ENCODE measurements at places on chromosomes 4 and X.

- no peak for DNase-seq
Observed at GRCh38 chr4:26952891-26953290, 92.2 kb downstream of the STIM2 start.

- DNase-seq, result no peak
Observed at GRCh38 chrX:136810493-136810892, 29.8 kb upstream of the ARHGEF6 start.

DNA sequence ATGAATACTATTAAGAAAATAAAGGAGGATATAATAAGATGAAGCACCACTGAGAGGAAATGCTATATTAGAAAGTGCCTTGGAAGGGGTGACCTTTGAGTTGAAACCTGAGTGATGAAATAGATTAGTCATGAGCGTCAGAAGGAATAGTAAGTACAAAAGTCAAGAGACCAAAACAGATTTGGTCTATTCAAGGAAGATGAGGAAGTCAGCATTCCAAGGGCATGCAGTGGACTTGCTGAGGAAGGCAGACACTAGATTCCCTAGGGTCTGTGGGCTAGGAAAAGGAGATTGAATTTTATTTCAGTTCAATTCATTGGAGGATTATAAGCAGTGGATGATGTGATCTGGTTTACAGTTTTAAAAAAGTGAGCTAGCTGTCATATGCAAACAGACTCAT, 73.0 kb upstream of the WDFY3 start:
- no peak for DNase-seq

DNA sequence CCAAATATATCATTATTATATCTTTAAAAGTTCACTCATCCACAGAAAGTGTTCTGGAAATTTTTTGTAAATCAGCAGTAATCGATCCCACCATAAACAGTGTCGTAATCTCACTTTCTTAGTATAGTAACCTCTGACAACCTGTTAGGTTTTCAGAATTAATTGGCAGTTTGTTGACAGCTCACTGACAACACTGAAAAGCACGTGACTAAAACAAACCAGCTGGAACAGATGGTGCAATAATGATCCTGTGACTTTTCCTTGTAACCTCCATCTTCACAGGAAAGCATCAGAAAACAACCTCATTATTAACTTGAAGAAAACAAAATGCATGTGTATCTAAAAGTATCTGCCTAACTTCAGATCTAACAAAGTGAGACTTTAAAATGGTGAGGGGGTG, 48.5 kb downstream of the FSTL5 start:
- DNase-seq, result no peak

DNA sequence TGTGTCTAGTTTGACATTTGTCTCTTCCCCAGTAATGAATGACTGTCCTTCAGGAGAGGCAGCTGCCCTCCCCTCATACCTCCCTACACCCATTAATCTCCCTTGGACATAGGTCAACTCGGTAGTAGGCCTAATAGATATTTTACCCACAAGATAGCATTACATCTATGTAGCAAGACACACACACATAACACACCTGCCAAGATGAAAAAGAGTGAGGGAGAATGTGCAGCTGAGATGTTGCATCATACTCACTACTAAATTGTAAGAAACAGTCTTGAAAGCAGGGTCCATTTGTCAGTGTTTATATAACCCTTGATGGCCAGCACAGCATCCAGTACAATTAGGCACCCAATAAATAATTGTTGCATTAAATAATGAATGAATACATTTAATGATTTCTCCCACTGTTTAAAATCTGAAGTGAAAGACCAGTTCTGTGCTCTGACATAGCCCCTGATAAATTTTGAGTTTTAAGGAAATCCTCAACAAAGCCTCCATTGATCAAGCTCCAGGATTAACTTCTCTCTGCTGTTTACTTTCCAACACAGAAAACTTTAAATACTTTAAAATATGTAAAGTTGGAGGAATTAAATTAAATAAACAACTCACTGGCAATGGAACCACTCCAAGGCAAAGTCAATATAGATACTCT, 440.8 kb upstream of the RASGEF1B start:
- DNase-seq, result no peak

GRCh38 chrX:23312136-23312535, 22.5 kb upstream of the PTCHD1 start:
- no peak for DNase-seq

DNA sequence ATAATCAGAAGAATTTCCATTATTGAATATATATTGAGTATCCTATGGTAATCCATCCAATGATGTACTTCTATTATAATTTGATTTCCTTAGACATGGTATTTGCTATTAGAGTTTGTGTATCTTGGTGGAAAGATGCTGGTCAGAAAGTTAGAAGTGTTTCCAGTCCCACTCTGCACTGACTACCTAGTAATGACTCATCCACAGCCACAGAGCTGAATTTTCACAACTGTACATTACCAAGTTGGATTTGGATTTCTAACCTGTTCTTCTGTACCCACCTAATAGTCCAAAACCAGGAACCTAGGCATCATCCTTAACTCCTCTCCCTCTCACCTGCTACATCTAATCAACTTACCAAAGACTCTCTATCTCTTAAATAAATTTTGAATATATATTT, 145.4 kb downstream of the REELD1 start:
- DNase-seq, result no peak

DNA sequence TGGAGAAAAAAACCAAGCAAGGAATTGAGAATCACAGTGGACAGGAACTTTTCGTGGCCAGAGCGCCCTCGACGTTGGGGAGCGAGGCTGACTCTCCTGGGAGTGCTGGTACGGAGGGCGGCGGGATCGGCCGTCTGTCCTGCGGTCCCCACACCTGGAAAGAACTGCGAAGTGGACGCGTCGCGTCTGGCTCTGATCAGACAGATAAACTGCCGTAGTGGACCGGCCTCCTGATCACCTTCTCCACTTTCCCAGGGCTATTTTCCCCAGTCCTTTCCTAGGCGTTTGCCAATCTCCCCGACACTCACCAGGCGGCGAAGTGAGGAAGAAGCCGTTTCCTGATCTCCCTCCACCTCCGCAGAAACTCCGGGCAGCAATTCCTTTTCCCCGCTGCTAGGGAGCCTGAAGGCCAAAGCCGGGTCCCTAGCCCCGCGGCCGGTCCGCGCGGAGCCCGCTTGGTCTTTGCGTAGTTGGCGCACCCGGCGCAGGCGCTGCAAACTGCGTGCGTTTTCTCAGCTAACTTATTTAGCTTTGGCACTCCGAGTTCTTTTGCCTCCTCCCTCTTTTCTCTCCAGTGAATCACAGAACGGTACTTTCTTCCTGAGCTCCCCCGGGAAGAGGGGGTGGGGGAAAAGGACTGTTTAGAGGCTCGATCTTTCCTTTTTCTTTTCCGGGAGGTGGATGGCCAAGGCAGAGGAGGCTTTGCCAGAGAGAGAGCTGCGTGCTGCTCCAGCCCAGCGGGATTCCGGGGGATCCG, at the start of gene ARSJ:
Gene ARSJ, minus strand, starts transcription at position 500 of the 757 bp plus-strand sequence. CDS start 813 bp downstream, outside the sequence.
- DNase-seq, result no peak

DNA sequence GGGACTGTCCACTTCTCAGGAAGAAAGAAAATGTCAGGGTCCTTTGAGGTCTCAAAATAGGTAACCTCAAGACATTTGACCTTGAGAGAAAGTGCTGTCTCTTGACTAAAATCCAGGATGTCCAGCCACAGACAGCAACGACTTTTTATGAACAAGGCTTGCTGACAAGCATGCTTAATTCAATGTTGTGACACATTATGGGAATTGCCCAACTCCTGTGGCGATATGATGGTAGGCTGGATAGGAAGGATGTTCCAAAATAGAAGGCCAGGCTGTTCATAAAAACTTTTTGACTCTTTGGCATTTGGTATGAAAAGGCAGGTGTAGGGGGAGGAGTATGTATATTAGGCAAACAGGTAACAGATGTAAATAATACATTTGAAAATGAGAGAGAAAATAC, 50.8 kb upstream of the EDNRA start:
- no peak for DNase-seq

DNA sequence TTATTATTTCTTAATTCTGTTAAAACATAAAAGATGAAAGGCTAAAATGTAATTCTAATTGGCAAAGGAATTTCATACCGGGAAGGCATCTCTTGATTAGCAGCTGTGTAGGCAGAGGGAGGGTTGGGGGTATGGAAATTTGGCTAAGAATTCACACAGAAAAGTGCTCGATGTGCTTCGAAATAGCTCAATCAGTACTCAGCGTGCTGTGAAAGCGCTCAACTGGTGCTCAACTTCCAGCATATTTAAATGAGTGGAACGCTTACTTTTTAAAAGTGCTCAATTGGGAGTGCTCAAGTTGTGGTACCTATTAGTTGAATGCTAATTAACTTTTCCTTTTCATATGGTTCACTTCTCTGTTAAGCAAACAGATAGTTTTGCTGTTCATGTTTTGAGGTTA, 695.9 kb upstream of the ATOH1 start:
- no peak for DNase-seq

GRCh38 chr4:52956691-52957090, 94.6 kb downstream of the RASL11B start:
- no peak for DNase-seq

- peak; percentile 47 for DNase-seq
Observed at GRCh38 chr4:26321373-26322221, 783 bp downstream of the RBPJ start.

- DNase-seq, result no peak
Observed at GRCh38 chr4:83115656-83116285, 1.2 kb upstream of the PLAC8 start.

DNA sequence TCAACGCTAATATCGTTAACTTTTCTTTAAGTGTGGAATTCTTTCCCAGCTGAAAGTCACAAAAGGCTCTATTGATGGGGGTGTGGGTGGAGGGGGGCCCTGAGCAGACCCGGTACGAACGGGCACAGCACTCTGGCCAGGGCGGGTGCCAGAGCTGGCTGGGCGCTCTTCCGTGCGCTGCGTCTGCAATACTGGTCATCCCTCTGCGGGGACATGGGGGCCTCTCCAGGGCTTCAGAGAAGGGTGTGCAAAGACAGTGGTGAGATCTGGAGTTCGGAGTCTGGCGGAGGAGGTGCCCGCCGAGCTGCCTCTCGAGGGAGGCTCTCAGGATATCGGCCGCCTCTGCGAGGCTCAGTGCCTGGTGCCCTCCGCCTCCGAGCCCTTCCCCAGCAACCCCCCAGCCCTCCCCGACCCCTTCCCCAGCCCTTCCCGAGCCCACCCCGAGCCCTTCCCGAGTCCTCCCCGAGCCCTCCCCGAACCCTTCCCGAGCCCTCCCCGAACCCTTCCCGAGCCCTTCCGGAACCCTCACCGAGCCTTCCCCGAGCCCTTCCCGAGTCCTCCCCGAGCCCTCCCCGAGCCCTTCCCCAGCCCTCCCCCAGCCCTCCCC, 34.3 kb downstream of the FGFRL1 start:
- no peak for DNase-seq

GRCh38 chr4:152220201-152220666, 315.7 kb downstream of the FBXW7 start:
- peak; percentile 10 for DNase-seq

DNA sequence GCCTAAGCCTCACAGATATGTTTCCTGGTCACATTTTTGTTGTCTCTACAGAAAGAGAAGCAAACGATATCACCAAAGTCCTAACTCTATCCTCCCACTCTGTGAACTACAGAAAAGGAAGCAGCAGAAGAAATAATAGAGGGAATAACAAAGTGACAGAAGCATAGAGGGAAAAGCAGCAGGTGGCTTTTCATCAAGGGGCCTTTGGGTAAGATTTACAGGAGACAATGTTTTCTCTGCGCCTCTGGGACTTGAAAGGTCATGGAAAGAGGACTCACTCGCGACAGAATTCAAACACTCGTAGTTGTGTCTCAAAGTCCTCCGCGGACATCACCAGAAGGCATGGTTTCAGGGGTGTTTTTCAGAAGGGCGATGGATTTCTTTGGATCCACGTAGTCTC, 66.1 kb downstream of the SORBS2 start:
- no peak for DNase-seq

DNA sequence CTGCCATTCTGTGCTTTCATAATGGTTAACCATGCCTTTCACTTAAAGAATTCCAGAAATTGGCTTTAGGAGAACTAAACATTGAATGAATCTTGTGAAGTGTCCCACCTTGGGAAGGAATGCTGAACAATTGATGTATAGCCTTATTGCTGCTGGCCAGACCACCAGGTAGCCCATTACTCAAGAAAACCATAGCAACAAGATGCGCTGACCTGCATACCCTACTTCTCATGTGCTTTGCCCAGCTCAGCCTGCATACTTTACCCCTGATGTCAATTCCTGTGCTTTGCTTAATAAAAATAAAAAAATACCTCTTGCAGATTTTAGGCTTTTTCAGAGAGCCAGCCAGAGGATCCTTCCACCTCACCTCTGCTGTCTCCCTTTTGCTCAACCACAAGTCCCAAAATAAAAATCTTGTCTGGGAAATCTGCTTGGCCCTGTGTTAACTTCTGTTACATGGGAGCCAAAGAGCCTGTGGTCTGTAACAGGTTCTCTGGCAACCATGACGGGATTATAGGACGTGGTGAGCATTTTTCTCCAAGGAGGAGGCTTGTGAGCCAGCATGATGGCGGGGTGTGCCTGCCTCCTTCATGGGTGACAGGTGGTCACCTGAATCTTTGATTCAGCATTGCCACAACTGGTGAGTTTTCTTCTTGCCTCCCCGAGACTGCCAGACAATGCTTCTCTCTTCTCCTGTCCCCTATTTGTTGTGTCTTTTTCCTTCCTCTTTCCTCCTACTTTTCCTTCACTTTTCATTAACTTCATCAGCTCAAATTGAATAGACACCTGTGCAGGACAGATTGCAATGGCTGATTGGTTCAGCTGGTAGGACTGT, 106.8 kb downstream of the ARSJ start:
- no peak for DNase-seq

- DNase-seq, result no peak
Observed at GRCh38 chrX:19326567-19326966, 17.2 kb upstream of the PDHA1 start.

DNA sequence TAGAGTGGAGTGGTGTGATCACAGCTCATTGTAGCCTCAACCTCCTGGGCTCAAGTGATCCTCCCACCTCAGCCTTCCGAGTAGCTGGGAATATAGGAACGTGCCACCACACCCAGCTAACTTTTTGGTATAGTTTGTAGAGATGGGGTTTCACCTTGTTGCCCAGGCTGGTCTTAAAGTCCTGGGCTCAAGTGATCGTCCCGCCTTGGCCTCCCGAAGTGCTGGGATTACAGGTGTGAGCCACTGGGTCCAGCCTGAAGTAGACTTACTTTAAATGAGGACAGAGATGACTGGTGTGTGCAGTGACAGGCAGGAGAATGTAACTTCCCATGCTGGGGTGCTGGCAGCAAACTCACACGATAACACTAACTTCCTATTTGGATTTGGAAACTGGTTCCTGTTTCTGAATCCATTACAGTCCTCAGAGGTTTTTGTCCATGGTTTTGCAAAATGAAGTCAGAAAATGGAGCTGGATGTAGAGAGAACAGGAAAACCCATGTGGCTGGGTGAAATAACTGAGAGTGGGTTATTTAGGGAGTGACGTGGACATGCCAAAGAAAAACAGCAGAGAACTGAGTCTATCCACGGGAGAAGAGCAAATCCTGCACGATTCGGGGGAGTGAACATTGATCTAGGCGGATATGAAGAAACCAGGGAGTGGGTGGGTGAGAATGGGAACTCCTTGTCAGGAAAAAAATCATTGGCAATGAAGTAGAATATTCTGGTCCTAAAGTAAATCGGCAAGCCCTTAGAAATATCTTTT, 95.6 kb downstream of the GATB start:
- no peak for DNase-seq
